Stimulated activated CD8-positive, alpha-beta memory T cell treated with anti-CD3 and anti-CD28 coated beads, Interleukin-7, amount 100 ng/mL, for 1 hour (primary cell): ENCODE measurements at places on chromosomes 3 and 15.

DNA sequence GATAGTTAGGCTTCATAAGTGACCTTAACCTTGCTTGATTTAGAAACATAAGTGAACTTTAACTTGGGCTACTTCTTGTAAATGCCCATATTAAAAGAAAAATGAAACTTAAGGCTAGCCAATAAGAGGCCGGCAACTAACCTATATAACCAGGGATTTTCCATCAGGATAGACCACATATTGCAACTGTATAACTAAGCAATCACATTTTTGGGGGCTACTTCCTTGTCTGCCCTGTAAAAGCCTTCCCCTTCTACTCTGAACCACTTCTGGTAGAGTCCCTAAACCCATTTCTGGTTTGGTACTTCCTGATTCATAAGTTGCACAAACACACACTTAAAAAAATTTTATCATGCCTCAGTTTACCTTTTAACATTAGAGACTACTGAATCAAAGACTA is 150.9 kb upstream of the UBE2E2 start:
- DNase-seq = no peak

DNA sequence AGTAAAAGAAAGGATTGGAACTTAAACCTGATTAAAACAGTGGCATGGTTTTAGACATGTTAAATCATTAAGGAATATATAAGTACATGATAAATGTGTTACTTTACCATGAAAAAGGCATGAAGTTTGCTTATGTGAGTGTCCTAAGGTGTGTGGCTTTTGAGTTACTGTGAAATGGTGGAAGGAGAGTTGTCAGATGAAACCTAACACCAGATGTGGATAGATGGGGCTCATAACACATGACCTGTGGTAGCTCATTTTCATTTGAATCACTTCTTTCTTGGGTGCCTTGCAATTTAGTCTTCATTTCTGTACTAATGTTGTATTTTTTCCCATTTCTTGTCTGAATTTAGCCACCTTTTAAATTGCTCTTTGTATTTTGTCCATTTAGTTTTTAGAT is 13.0 kb downstream of the MEF2A start:
- no peak for DNase-seq

- no peak for DNase-seq
These were observed 72.9 kb downstream of the GHSR start for GRCh38 chr3:172375206-172375850.

GRCh38 chr15:68414206-68414555 is 17.8 kb downstream of the ITGA11 start:
- no peak for DNase-seq

DNA sequence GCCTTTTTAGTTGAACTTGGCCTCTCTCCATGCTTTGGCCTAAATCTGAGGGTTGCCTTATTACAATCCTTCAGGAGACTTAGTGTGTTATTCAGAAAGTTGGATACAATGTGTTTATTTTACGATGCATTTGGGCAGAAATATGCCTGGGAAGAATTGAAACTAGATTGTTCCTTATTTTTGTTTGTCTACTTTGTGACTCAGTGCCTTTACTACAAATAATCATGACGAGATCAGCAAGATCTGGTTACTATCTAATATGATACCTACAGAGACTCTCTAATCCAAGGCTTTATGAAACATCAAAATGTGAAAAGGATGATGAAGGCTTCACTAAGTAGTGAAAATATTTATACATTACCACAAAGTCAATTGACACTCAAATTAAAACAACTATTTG is 82.2 kb downstream of the RBMS3 start:
- no peak for DNase-seq
